Stimulated activated CD8-positive, alpha-beta memory T cell treated with anti-CD3 and anti-CD28 coated beads, Interleukin-4, amount 100 ng/mL, for 1 hour (primary cell): ENCODE measurements at places on chromosomes 12 and 14.
A peak's percentile ranks its signal among the peaks of the same experiment; 100 is the strongest.

DNA sequence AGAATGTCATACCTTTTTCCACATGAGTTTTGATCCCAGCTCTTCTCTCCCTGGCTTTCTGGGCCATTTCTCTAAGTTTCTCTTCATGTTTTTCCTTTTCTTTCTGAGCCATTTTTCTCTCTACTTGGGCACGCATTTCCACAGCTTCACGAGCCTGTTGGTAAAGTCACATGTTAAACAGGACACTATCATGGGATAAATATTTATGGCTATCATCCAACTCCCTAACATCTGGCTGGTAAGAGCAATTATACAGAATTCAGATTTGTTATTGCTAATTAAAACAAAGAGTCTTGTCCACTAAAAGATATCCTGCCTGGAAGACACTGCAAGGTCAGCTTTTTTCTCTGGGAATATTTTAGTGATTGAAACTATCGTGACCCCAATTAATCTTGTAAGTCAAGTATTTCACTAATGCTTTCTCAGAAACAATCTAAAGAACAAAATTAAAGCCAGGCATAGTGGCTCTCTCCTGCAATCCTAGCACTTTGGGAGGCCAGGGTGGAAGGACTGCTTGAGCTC lies 23.1 kb downstream of the SLIRP start:
- no peak for DNase-seq

DNA sequence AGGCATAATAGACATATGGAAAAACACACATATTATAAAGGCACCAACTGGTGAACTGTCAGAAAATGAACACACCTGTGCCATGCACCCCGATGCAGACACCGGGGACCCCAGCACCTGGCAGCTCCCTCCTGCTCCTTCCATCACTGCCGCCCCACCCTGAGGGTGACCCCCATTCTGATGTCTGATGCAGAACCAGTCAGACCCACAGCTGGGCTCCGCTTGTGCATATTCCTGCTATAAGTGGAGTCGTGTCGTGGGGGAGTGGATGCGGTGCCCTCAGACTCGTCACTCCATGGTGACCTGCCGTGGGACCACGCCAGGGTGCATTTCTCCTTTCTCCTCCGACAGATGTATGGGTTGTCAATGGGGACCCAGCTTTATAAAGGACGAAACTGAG lies 45.7 kb upstream of the MEG3 start:
- no peak for DNase-seq

- no peak for DNase-seq
These were observed 62.8 kb downstream of the HRK start for GRCh38 chr12:116818341-116818856.

DNA sequence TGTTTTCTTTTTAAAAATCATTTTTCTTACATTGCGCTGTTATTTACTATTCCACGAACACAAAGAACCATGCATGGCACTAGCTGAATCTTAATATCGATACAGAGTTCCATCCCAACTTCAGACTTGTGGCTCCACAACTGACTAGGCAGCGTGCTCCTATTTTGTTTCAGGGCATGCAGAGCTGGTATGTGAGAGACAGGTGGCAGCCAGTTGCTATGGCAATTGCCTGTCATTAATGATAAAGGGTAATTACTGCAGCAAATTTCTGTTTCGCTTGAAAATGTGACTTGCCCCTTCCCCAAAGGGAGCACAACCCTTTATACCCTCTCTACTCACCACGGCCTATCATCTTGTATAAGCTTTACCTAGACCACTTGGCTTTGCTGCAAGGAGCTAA lies 113.1 kb upstream of the G2E3 start:
- no peak for DNase-seq

- no peak for DNase-seq
These were observed 2.8 kb upstream of the TMEM119 start for GRCh38 chr12:108600702-108601007.

DNA sequence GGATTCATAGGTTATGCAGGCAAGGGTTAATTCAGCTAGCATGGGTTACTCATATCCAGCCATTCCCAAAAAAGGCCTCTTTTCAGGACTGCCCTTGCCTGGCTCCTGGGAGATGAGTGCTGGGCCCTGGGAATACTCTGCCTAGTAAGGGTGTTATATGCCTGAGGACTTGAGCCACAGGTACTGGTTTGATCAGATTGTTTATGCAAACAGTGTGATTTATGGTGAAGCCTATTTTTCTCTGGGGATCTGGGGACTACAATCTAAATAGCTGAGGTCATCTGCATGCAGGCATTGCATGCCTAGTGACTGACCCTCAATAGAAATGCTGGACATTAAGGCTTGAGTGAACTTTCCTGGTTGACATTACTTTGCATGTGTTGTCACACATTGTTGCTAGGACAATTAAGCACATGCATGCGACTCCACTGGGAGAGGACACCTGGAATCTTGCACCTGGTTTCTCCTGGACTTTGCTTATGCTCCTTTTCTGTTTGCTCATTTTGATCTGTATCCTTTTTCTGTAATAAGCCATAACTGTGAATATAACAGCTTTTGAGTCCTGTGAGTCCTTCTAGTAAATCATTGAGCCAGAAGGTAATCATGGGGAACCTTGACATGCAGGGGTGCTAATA lies 73.0 kb downstream of the RAD51B start:
- DNase-seq = no peak

GRCh38 chr12:52873513-52873831 lies 24.7 kb upstream of the KRT78 start:
- DNase-seq = no peak

DNA sequence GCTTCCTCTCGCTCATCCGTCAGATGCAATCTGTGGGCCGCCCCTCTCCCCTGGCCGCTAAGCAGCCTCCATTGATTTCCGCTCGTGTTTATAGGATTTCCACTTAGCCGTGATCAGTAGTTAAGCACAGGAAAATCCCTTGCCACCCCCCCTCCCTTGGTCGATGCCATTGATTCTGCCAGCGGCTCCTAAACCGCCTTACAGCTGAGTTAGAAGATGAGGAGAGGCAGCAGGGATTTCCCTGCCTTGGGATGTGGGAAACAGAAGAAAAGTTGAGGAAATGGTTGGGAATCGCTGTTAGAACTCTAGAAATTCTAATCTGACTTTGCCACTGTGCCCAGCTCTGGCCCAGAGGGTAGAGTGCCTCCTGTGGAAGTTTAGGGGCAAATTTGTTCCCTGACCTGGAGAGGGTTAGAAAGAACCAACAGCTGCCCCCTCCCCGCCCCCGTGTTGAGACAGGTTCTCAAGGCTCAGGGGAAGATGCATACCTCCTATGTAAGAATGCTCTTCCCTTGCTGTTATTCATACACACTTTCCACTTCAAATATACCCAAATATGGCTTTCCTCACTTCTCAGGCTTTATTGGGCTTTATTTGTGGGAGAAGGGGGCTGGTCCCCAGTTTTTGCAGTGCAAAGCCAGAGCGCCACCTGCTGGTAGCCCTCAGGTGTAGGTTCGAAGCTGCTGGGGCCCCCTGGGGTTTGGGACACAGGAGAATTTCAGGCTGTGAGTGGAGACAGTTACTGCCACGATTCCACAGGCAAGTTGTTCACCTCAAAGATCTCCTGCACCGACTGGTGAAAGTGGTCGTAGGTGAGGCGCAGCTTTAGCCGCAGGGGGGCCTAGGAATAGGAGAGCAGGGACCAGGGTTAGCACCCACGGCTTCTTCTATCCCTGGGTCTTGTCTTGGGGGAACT lies 3.2 kb downstream of the THTPA start:
- peak; percentile 32 for DNase-seq

DNA sequence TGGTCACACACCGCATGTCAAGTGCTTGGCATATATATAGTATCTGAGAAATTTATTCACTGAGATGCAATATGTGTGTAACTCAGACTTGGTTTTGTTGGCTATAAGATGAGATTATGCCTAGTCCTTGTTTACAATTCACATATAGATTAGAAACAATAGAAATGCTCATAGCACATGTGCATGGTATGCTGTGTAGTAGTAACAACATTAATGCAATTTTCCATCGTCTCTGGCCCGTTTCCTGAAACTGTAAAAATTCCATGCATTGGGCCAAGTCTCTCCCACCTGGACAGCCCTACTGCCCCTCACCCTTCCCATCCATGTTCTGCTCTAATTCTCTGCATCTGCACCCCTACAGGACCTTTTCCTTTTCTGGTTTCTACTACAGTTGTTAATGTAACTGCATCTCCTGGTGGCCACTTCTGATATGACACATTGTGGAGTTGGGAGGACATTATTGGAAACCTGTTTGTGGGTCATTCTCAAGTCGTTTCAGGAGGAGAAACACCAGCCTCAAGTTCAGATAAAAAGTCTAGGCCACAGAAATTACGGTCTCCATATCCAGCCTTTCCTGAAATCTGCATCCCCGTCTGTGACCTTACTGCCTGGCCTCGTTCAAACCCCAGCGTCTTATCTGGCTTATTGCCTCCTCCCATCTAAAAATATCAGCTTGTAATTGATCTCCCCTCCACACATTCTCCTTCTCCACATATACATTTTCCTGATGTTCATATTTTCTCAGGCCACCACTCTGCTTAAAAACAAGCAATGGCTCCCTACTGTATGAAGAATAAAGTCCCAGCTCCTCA lies 37.5 kb downstream of the EMP1 start:
- DNase-seq = no peak

- no peak for DNase-seq
These were observed 41.6 kb downstream of the GUCY2C start for GRCh38 chr12:14654842-14655241.

DNA sequence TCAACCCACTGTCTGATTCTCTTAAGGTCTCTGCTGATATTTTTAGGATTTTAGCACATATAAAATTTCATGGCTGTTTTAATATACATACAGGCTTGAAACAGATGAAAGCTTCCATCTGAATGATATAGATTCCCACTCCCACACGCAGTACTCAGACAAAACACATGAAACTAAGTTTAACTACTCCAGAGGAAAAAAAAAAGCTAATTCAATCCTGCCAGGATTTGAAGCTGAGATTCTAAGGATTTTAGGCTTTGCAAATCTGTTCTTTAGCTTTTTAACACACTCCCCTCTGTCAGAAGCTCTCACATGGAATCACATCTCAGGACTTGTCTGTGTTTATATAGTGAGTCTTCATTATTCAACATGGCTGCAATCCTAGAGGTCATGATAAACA lies 217.3 kb downstream of the BCAT1 start:
- no peak for DNase-seq

DNA sequence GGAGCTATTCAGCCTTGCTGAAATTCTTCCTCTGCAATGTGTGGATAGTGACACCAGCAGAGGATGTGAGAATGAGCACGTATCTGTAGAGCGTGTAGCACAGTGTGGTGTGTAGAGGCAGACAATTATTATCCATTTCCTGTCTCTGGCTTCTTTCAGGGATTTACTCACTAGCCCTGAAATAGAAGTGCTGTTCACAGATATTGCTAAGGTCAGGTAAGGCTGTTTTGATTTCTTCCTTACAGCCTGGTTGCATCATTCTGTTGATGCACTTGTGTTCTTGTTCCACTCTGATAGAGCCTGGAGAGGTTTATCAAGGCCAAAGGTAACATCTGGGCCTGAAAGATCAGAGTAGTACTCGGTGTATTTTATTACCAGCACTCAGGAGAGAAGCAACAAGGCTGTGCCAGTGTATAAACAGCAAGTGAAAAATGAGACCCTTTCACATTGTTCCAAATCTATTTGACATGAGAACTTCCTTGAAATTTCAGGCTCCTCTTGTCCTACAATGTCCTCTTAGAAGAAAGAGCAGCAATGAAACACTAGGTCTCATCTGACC lies 16.7 kb downstream of the ARG2 start:
- DNase-seq = no peak

DNA sequence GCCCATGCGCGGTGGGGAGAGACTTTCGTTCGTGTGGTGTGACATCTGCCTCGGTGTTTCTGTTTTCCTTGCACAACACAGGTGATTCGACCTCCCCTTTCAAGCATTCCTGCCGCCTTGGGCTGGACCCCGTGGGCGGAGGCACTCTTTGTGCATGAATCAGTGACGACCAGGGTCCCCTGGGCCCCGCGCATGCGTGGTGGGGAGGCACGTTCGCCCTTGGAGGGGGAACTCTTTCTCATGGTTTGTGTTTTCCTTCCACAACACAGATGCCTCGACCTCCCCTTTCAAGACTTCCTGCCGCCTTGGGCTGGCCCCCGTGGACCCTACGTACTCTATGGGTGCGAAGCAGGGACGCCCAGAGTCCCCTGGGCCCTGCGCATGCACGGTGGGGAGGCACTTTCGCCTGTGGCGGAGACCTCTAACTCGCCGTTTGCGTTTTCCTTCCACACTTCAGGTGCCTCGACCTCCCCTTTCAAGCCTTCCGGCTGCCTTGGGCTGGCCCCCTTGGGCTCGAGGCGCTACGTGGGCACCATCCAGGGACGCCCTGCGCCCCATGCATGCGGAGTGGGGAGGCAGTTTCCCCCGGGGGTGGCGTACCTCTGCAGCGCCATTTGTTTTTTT lies 340.9 kb downstream of the ALG10 start:
- DNase-seq = no peak

DNA sequence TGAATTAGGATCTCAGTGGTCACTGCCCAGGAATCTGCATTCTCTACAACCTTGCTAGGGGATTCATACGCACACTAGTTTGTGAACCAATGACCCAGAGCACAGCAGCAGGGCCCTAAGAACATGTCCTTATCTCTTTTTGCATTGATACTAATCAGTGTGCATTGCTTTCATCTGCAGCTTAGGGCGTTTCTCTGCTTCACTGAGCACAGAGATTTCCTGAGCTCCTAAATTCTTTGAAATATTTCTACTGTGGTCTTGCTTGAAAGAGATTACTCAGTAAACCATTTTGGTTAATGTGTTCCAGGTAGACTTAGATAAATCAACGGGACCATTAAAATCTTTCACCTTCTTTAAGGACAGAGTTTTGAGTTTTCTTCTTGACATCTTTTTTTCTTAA lies 351.3 kb upstream of the KITLG start:
- no peak for DNase-seq

DNA sequence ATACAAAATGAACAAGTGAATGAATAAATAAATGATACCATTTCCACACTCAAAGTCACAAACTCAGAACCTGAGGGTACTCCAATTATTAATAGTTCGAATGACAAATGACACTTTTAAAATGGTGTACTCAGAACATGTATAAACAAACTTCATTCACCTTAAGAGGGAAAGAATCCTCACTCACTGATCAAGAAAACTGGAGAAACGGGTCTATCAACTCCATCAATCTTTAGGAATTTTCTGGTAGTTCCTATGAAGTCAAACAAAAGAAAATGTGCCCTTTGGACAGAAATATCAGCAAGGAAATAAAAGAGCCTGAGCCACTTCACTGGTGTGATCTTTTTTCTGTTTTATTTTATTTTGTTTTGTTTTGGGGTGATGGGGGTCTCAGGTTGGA lies 5.2 kb upstream of the NRDE2 start:
- DNase-seq = no peak

- DNase-seq = no peak
These were observed 143.0 kb upstream of the DDHD1 start for GRCh38 chr14:53295985-53296582.

DNA sequence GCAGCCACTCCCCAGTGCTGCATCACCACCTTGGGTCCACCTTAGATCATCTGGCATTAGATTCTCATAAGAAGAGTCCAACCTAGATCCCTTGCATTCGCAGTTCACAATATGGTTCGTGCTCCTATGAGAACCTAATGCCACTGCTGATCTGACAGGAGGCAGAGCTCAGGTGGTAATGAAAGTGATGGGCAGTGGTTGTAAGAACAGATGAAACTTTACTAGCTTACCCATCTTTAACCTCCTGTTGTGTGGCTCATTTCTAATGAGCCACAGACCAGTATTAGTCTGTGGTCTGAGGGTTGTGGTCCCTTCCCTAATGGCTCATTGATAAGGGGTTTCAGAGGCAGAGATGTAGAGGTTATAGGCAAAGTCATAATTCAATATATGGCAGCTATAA lies 615.9 kb upstream of the MIS18BP1 start:
- no peak for DNase-seq
